ENCODE measurements at places on chromosomes 7 and 10.

DNA sequence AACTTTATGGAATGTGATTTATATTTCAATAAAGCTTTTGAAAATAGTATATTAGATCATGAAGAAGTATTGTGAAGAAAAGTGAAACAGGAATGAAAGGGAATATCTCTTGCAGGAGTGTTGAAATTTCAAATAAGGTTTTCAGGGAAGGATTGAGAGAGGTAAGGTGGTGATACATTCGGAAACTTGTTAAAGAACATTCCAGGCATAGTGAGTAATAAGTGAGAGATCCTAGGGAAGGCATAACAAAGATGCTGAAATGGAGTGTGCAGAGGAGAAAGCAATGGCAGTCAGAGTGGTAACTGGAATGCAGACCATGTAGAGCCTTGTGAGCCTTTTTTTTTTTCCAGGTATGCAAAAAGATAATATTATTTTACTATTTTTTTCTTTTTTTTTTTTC lies 4.1 kb downstream of the OR9A4 start:
- DNase-seq = no peak

- DNase-seq = no peak
These were observed 3.7 kb upstream of the MCU start for GRCh38 chr10:72688208-72688651.

DNA sequence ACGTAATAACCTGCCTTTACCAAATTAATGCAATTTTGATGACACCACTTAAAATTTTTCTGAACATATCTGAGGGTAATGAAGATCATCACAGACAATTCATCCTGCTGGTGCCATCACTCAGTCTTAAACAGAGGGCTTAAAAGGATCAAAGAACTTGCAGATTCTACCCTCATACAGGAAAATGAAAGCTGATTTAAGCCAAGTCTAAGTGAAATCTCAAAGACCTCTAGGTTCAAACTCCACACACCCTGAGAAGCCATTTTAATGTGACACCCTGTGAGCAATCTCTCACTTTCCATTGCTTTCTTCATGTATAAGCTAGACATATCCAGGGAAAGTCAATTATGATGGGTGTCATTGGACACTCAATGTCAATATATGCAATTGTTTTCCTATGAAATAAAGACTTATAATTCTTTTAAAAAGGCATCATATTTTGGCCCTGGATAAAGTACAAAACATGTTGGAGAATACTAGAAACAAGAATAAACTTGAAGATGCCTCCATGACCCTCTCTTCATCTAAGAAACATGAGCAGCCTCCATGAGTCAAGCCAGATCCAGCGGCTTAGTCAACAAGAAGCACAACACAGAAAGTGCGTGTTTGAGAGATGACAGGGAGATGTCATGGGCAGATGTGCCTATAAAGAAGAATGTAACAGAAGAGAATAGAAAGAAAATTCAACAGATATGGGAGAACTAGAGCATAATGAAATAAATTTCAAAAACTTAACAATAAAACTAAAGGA lies 291.9 kb downstream of the PARD3 start:
- DNase-seq = no peak

- DNase-seq = no peak
These were observed 17.8 kb downstream of the MET start for GRCh38 chr7:116689790-116690259.

- no peak for DNase-seq
These were observed 67.1 kb upstream of the AGBL3 start for GRCh38 chr7:134919240-134919641.

DNA sequence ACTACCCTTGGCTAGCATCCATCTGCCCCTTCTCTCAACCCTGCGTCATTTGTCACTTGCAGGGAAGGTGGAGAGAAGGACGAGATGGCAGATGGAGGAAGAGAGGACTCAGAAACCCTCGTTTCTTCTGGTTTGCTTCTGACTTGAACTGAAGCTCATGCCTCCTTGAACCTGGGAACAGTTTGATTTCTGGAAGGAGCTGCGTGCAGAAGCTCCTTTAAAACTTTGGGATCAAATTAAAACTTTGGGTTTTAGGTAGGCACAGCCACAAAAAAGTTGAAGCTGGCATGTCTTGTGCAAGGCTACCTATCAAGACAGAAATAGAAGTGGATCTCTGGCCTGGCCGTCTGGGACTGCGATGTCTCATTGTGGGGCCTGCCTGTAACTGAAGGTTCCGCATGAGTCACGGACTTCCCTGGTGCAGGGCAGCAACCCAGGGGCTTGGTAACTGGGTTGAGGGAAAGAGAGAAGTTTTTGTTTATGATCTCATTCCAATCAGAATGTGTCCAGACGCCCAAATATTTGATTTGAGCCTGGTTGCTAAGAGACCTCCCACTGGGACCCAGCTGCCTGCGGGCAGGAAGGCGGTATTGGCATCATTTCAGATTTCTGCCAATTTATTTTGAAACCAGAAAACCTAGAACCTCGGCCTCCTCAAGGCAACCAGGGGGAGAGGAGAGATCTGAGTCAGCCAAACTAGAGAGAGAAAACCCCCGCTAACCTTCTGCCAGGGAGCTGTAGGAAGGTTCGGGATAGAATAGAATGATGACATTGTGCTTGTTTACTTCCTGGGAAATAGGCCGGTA lies 15.8 kb upstream of the CAMK1D start:
- peak; percentile 27 for DNase-seq

DNA sequence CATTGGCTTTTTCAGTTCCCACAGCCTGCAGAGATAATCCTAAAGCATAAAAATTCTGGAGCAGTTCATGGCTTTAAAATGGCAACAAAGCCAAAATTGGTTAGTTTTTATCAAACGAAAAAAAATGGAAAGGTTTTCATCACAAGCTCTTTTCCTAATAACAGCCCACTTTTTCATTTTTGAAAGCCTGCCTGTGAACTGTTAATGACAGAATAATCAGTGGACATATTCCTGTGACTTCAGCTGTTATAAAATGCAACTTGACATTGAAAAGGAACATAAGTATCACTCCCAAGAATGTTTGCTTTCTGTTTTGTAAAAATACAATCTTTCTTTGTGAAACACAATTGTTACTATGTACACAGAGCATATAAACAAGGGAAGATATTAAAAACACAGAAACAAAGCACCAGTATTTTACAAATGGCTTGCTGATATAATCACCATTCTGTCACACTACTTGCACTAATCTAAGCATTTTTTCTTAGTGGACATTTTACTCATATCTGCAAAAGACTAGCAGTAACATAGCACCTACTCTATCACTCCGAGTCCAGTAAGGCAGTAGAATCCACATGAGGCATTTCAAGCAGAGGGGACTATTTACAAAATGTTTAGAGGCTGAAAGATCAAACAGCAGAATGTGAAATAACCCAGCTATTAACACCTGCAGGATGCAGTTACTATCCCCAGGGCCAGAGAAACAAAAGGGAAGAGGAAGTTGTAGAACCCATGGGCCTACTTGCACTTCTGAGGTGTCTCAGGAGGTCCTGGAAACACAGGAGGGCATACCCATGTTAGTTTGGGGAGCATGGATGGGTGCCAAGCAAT lies 26.4 kb downstream of the MACC1 start:
- peak; percentile 40 for DNase-seq
